ENCODE measurements at places on chromosomes 2 and 18.

GRCh38 chr2:130380096-130380934 is 24.5 kb downstream of the PTPN18 start:
- no peak for DNase-seq

DNA sequence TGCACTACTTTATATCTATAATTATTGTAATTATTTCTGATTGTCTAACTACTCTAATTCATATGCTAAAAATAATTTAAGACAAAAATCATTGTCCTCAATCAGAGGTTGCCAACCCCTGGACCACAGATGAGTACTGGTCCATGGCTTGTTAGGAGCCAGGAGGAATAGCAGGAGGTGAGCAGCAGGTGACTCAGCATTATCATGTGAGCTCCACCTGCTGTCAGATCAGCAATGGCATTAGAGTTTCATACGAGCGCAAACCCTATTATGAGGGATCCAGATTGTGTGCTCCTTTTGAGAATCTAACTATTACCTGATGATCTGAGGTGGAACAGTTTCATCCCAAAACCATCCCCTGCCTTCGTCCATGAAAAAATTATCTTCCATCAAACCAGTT is 1434.4 kb downstream of the LRP1B start:
- DNase-seq, result no peak

- no peak for DNase-seq
These were observed 60.4 kb downstream of the DHRS9 start for GRCh38 chr2:169129703-169130243.

GRCh38 chr2:50726186-50726585 is 305.7 kb downstream of the NRXN1 start:
- no peak for DNase-seq

- no peak for DNase-seq
These were observed 89.6 kb downstream of the NR4A2 start for GRCh38 chr2:156242874-156243273.
